ENCODE measurements at places on chromosomes 12 and 14.

GRCh38 chr12:100075598-100075997 lies 67.1 kb downstream of the BLTP3B start:
- no peak for DNase-seq

GRCh38 chr14:50026396-50026795 lies 90.0 kb downstream of the VCPKMT start:
- no peak for DNase-seq

GRCh38 chr12:7650091-7650490 lies 15.6 kb downstream of the APOBEC1 start:
- no peak for DNase-seq

DNA sequence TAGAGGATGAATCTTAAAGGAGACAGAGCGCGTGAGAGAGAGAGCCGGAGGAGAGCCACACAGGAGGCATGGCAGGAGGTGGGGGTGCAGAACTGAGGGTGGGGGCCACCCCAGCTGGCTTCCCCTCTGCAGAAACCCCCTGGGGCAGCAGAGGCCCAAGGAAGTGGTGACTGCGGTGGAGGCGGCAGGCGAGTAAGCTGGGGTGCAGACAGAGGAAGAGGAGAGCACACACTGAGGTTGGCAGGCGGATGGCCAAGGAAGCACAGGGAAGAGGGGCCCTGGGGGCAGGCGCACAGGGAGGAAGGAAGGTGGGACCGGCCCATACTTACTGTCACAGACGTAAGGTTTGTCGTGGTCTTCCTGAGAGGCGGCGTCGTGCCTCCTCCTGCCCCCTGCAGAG lies 179.8 kb downstream of the DPF3 start:
- peak; percentile 3 for DNase-seq

DNA sequence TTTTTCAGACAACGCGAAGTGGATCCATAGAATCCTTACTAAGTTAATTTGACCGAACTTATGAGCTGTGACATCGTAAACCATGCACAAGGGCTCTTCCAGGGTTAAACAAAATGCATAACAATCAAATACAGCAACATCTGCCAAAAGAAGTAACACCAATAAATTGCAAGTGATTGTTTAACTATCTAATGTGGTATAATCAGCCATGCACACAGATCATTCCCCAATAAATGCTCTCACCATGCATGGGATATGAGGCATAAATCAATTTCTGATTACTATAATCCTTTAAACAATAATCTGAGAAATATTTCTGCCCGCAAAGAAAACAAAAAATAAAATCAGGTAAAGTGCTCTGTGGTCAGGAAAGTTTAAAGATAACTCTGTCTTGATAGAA lies 7.7 kb upstream of the PLEKHG7 start:
- DNase-seq: no peak

DNA sequence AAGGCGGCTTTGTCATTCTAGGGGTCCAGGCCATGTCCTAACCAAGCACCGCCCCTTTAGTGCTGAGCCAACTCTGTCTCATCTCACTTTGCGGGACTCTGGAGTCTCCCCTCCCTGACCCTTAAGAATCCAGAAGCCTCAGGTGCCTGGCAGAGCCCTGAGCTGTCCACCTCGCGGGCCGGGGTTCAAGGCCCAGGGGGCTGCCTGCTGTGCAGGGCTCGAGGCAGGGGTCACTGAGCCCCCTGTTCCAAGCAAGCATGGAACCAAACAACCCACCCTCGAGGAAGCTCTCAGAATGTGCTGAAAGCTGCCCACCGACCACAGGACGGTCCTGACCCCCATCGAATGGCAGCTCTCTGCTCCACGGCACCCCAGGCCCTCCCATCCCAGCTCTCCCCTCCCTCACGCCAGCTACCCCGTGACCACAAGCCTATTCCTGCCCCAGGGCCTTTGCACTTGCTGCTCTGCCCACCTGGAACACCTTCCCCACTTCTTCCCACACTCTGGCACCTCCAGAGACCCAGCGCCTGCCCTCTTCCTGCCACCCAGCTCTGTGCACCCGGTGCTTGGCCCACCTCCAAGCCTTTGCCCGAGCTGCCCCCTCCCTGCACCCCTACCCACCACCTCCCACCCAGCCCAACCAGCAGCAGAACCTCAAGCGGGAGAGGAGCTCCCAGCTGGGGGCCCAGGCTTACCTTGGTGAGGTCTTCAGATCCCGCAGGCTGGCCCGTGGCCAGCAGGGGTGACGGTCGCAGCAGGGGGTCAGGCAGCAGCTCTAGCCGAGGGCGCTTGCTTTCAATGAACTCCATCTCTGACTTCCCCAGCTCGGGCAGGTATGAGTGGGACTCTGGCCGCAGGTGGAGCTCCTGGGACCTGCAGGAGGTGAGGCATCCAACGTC lies 84.3 kb downstream of the NCOR2 start:
- no peak for DNase-seq

Measured in stimulated activated CD4-positive, alpha-beta T cell treated with anti-CD3 and anti-CD28 coated beads, Interleukin-12 subunit alpha, Interleukin-12 subunit beta, amount 100 ng/mL, for 24 hours (primary cell).